Pulmonary artery endothelial cell (primary cell): ENCODE measurements at places on chromosomes 16 and 17. TPM values are rescaled to one million over a fixed set of nuclear protein-coding genes. Genes with fewer than 3 reads are reported as not detected.

GRCh38 chr16:89890200-89890599, 16.8 kb downstream of the TCF25 start:
- no peak for DNase-seq

- DNase-seq, result no peak
These were observed 1.2 kb upstream of the TNRC6C start for GRCh38 chr17:77957235-77957856.

GRCh38 chr17:80028030-80028429, 7.6 kb downstream of the TBC1D16 start:
- no peak for DNase-seq

Gene STAT5A
- total RNA-seq, result 33.9 and 36.1 TPM in 2 replicates
